Osteocyte (in vitro differentiated cells): ENCODE measurements at places on chromosomes 7 and 10. TPM values are rescaled to one million over a fixed set of nuclear protein-coding genes. Genes with fewer than 3 reads are reported as not detected.
A peak's percentile ranks its signal among the peaks of the same experiment; 100 is the strongest.

- DNase-seq: no peak
- peaks cover 3% of the 10 kb centered on the region for H3K4me1 ChIP-seq
- no peaks in the 10 kb centered on the region for H3K27me3 ChIP-seq
These were observed 196.4 kb downstream of the CREB5 start for GRCh38 chr7:28608731-28609130.

DNA sequence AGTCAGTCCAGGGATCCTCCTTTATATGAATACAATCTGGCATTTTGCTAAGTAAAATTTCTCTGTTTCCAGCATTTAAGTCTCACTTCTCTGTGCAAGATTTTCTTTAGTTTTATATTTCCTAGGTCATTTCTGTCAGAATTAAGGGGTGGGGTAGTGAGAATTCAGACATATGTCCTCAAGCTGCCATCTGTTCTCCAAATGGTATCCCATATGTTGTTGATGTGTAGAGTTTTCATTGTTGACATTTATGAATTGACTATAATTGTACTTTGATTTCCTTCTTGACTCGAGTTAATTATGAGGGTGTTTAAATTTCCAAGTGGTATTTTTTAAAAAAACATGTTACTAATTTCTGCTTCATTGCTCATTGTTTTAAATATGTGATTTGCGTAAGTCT, 148.8 kb downstream of the NPSR1 start:
- DNase-seq: no peak
- H3K4me3 ChIP-seq: no peak overlapping the region
- no peaks in the 10 kb centered on the region for H3K36me3 ChIP-seq
- H3K27me3 ChIP-seq: peaks cover 18% of the 10 kb centered on the region
- H3K27ac ChIP-seq: no peak overlapping the region

DNA sequence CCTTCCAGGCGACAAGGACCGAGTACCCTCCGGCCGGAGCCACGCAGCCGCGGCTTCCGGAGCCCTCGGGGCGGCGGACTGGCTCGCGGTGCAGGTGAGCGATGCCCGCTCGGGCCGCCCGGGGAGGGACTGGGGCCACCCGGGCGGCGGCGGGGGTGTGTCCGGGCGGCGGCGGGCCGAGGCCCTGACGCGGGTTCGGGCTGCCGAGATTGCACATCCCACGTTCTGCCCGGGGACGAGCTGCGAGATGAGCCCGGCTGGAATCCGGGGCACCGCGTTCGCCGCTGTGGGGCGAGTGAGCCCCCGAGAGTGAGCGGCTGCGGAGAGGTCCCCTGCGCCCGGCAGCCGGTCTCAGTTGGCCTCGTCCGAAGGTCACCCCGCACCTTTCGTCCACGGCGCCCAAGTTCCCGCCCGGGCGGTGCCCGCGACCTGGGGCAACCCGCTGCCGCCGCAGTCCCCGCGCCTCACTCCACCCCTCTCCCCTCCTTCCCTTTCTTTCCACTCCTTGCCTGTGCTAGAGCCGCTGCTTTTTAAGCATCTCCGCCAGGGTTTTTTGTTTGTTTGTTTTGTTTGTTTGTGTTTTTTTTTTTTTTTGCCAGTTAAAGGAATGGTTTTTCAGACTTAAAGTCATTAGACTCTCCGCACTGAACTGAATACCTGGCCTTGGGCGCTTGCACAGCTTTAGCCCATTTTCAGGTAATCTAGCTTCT, 515 bp downstream of the RALA start:
- peak overlapping the region; percentile 95 for H3K27ac ChIP-seq
- no peak for DNase-seq
- peak overlapping the region; percentile 96 for H3K4me3 ChIP-seq
- H3K36me3 ChIP-seq: peaks cover 7% of the 10 kb centered on the region

Gene LIPF
- not detected in 2 replicates for total RNA-seq

GRCh38 chr7:35802649-35803048, 1.8 kb downstream of the SEPTIN7 start:
- no peaks in the 10 kb centered on the region for H3K36me3 ChIP-seq
- H3K4me1 ChIP-seq: peaks cover 52% of the 10 kb centered on the region
- DNase-seq: no peak
- H3K27me3 ChIP-seq: no peaks in the 10 kb centered on the region
- H3K27ac ChIP-seq: peak overlapping the region; percentile 92
